Stimulated activated CD4-positive, alpha-beta T cell treated with anti-CD3 and anti-CD28 coated beads, Interleukin-4, amount 100 ng/mL, for 24 hours (primary cell): ENCODE measurements at places on chromosomes 7 and 10.

GRCh38 chr10:94098896-94099295 is 105.2 kb downstream of the PLCE1 start:
- no peak for DNase-seq

DNA sequence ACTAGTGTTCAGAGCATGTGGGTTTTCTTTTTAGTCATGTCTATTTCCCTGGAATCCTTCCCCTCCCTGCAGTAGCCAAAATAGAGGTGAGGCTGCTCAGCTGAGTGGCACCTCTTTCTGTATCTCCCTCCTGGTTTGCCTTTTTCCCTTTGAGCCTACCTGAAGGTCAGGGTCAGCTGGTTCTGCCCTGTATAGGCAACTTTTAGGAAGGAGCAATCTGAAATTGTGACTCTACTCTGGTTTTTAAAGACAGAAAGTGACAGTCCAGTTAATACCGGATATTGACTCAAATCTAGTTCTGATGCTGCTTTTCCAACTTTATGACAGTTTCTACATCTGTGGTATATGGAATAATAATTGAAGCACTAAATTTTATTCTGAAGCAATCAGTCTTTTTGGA is 26.0 kb downstream of the CCM2 start:
- no peak for DNase-seq

DNA sequence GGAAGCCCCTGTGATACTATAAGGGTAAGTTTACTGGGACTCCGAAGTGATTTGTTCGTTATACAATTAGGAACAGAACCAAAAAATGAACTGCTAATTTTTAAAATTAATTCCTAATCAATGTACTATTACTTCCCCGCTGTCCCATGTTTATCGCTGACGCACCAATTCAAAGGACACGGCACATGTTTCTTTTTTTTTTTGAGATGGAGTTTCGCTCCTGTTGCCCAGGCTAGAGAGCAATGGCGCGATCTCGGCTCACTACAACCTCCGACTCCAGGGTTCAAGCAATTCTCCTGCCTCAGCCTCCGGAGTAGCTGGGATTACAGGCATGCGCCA is 1.5 kb upstream of the FMC1 start:
- no peak for DNase-seq

- DNase-seq, result no peak
Observed at GRCh38 chr7:27053153-27053552, 42.6 kb downstream of the HOXA1 start.

DNA sequence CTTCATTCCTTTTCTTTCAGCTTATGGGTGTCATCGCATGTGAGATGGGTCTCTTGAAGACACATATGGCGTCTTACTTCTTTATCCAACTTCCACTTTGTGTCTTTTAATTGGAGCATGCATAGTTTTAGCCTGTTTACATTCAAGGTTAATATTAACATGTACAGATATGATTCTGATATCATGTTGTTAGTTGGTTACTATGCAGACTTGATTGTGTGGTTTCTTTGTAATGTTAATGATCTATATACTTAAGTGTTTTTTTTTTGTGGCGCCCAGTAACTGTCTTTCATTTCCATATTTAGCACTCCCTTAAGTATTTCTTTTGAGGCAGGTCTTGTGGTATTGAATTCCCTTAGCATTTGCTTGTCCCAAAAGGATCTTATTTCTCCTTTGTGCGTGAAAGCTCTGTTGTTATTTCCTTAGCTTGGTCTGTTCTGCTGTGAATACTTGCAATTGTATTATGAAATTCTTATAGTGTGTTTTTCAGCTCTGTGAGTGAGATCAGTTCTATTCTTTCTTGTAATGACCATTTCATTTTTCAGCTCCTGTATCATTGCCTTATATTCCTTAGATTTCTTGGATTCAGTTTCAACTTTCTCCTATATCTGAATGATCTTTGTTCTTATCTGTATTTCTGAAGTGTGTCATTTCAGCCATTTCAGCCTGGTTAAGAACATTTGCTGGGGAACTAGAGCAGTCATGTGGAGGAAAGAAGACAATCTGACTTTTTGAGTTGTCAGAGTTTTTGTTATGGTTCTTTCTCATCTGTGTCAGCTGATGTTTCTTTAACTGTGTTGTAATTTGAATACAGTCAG is 88.4 kb downstream of the ABCA13 start:
- DNase-seq, result no peak

GRCh38 chr10:90856261-90856660 is 1.6 kb downstream of the HTR7 start:
- no peak for DNase-seq

DNA sequence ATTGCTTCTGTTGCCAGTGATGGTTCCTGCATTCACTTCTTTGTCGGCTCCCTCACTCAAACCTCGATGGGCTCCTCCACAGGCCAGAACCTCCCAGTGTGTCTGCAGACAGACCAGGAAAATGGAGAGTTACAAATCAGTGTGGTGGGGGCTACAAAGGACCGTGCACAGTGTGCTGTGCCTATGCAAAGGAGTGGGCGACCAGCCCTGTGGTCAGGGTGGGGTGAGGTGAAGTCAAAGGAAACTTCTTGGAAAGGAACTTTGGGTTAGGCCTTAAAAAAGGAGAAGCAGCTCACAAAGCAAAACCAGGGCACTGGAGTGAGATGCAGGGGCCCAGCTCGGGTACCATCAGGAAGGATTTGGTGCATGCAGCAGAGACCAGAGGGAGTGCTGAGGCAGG is 304.3 kb upstream of the ZMIZ1 start:
- no peak for DNase-seq

GRCh38 chr10:37865264-37865663 is 7.9 kb upstream of the ZNF248 start:
- no peak for DNase-seq

DNA sequence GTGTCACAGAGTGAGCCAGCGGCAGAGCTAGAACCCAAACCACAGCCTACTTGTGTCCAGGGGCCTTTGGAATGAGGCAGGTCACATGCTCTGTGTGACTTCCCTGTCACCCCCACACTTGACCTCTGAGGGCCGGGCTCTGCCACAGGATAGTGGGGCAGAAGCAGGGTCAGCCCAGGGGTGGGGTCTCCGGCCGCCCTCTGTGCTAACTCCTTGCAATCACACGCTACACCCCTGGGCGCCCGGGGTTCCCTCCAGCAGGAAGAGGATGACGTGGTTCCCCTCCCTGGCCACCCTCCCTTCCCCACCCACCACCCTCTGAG is 19.8 kb downstream of the TECPR1 start:
- DNase-seq, result no peak

DNA sequence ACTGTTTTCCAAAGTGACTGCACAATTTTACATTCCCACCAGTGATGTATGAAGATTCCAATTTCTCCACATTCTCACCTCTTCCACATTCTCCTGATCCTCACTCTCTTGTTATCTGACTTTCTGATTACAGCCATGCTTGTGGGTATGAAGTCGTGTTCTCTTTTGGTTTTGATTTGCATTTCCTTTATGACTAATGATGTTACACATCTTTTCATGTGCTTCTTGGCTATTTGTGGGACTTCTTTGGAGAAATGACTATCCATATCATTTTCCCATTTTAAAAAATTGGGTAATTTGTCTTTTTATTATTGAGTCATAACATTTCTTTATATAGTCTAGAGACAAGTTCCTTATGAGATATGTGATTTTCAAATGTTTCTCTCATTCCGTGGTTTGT is 10.5 kb upstream of the GIMAP8 start:
- DNase-seq, result no peak

DNA sequence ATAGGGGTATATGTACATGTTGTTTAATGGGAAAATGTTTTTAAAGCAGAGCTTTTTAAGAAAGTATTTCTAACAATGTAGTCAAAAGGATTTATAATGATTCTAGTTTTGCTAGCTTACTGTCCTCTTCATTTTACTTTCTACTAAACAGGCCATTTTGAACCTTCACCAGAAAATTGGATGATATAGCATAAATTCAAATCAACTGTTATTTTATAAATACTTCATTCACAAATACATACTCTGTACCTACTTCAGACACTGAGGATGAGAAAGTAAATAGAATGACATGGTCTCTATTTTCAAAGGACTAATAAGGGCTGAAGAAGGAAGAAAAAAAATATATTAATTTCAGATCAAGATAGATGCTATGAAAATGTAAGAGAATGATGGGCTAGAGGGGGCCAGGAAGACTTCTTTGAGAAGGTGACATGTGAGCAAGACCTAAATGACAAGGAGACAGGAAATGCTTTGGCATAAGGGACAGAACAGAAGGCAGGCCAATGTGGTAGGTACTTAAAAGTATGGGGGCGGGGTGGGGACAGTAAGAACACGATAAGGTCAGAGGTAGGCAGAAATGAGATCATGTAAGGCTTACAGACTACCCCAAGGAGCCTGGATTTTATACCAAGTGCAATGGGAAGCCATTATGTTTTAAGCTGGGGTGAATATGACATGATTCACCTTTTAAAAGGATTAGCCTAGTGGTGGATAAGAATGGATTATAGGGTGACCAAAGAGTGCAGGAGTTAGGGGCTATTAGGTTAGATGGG is 5.2 kb downstream of the NAMPT start:
- peak; percentile 43 for DNase-seq

- DNase-seq, result no peak
Observed at GRCh38 chr7:90540406-90540805, 55.7 kb upstream of the CDK14 start.

DNA sequence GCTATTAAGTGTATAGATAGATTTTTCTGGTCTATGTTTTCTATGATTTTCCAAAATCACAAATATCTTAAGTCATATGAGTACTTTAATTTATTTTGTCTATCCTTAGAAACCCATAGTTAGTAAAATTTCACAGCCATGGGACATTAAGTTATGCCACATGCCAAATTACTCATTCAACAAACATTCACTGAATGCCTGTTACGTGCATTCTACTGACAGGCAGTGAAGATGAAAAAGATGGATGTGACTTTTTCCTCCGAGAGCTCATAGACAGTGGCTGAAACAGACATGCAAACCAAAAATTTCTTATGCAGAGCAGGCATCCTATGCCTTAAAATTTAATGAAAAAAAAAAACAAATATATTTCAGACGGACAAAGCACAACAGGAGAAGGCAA is 84.9 kb downstream of the CHRM2 start:
- no peak for DNase-seq

DNA sequence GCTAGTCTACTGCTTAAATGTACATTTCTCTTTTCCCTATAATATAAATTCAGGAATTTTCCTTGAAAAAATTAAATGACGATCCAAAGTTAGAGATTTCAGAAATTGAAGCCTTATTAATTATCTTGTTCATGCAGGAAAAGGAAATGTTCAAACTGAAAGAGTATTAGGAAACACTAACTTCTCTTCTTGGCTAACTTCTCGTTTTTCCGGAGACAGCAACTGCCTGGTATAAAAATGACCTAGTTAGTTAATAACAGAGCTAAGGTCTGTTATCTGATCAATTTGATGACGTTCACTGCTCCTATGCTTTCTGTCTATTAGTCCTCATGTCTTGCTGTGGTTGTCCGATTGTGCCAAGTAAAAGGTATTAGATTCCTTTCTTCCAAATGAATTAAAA is 212.5 kb downstream of the DGKB start:
- DNase-seq, result no peak
